ENCODE measurements at places on chromosomes 11 and 22. TPM values are rescaled to one million over a fixed set of nuclear protein-coding genes. Genes with fewer than 3 reads are reported as not detected.
A peak's percentile ranks its signal among the peaks of the same experiment; 100 is the strongest.

DNA sequence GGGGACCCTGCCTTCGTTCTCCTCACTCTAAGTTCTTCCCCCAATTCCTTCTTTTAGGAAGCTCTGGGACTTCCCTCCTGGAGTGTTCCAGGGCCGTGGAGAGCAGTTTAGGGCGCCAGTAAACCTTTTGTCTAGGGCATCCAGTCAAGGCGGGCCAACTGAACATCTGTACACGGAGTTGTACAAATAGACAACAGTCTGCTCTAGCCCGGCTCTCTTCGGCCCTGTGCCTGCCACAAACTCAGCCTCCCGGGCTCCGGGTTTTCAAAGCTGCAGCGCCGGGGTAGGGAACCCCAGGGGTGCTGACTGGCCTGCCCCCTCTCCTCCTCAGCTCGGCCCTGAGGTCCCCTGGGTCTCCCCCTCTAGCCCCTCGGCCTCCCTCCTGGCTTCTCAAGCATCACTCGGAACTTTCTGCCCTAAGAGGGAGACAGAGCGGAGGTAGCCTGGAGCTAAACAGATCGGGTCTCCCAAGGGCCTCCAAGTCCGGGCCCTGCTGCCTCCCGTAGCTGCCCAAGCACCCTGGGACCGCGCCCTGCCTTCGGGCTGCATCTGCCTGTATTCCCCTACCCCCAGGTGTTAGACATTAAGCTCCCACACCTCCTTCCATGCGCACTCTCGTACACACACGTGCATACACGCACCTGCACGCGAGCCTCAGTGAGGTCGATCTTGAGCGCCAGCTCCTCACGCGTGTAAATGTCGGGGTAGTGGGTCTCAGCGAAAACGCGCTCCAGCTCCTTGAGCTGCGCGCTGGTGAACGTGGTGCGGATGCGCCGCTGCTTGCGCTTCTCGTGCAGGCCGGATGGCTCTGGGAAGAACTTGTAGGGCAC, 3.3 kb downstream of the PHOX2A start:
- DNase-seq = no peak

DNA sequence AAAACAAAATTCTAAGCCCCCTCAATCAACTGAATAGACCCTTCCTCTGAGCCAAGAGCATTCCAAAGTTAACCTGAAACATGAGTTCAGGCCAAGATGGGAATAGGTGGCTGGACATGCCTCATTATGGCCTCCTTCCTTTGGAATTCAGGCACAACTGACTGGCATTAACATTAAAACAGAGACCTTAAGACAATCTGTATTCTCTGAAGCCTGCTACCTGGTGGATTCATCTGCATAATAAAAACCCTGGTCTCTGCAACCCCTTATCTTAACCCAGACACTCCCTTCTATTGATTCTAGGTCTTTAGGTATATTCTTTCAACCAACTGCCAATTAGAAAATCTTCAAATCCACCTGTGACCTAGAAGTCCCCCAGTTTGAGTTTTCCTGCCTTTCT, 66.3 kb downstream of the JRKL start:
- no peak for DNase-seq

GRCh38 chr11:98736833-98737232, 283.9 kb upstream of the CNTN5 start:
- DNase-seq = no peak

- DNase-seq = no peak
These were observed 11.2 kb upstream of the BIRC3 start for GRCh38 chr11:102306048-102306597.

DNA sequence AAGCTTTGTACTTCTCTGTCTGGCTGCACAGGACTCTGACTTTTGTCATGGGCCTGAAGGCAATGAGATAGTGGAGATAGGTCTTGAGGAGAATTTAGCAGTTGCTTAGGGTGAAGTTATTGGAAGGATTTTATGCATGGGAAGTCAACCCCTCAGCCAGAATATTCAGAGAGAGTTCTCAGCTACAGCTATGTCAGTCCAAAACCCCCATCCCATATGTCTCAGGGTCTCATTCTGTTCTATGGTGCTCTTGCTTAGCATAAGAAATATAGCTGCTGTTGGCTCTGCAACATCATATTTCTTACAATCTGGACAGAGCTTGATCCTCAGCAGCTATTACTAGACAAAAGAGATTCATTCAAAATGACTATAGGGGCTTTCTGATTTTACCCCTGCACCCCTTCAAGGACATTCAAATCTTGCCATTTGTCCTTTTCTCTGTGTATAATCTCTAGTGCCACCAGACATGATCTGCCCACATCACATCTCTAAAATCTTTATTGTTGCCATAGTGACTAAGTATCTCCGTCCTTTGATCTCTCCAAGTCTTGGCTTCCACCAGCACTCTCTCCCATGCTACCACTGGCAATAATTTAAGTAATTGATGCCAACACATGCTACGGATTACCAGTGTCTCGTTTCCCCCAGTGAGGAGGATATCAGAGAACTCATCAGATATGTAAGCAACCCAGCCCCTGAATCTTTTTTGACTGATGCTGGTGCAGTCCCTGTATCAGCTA, 327.1 kb upstream of the ISX start:
- no peak for DNase-seq

GRCh38 chr11:130580372-130580771, 131.9 kb downstream of the ADAMTS15 start:
- no peak for DNase-seq

DNA sequence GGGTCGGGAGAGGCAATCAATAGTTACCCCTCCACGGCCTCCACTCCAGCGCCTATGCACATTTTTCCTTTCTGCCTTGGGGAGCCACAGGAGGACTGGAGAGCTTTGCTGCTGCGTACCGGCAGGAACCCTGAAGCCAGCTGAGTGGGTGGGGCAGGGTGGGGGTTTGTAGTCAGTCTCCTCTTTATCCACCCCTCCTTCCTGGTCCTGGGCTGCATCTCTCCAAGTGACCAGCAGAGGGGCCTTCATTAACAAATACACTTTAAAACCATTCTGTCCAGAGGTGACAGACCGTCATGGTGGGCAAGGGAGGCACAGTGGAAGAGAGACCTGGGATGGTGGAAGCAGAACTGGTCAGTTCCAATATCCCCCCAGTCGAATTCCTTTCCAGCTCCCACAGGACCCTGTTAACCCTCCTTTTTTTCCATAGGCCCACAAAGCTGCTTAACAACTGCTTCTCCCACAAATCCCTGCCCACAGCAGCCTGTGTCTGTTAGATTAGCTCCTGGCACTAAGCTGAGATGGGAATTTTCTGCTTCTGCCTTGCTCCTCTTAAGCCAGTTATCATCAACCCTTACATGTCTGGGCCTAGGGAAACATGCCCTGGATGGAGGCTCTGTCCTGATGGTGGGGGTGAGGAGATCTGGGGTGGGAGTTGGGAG, 3.9 kb upstream of the ABCG4 start:
- no peak for DNase-seq

DNA sequence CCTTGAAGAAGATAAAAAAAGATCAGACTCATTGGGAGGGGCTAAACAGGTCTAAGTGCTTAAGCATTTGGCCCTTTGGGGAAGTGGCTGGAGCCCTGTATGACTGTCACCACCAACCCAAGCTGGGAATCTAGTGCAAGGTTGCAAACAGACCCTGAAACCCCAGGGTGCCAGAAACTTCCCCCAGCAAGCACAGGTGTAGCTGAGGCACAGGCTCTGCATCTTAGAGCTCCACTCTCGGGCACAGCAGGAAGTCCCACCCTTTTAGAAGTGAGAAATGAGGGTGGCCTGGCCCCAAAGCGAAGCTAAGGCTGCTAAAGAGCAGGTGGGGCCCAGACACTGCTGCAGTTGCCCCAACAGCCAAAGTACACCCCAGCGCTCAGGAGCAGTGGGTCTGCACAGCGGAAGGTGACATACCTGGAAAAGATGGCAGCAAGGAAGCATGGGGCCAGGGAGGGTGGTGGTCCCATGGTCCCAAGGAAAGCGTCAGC, 5.8 kb upstream of the KDM2A start:
- no peak for DNase-seq

DNA sequence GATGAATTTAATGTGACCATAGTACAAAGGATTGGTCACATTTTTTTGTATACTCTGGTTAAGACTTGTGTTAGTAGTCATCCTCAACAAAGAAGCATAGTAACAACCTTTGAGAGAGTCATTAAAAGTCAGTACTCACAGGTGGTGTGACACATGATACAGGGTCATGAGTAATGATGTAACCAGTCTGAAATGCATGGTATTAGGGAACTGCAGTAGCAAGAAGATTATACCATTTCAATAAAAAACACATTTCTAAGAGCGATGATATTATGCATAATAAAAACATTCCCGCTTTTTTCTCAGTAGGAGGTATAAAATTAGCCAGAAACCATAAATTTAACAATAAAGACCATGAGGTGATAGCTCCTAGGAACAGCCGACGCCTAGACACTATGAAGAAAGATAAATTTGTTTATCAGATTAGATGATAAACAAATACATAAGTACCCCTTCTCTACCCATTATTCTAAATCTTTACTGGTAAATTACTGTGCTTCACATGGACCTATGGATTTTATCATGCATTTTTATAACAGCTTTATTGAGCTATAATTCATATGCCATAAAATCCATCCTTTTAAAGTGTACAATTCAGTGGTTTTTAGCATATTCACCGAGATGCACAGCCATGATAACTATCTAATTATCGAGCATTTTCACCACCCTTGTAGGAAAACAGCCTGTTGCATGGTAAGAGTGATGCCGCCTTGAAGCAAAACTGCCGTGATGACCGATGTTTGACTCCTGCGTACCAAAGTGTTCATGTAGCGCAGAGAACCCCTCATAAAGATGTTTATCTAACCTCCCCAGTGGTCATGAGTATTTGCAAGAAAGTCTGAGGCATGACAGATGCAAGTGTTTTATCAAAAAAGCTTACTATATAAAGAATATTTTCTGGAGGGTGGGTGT, 41.8 kb downstream of the TMPRSS5 start:
- peak; percentile 63 for DNase-seq

GRCh38 chr11:33507967-33508366, 192.7 kb downstream of the C11orf91 start:
- DNase-seq = no peak

DNA sequence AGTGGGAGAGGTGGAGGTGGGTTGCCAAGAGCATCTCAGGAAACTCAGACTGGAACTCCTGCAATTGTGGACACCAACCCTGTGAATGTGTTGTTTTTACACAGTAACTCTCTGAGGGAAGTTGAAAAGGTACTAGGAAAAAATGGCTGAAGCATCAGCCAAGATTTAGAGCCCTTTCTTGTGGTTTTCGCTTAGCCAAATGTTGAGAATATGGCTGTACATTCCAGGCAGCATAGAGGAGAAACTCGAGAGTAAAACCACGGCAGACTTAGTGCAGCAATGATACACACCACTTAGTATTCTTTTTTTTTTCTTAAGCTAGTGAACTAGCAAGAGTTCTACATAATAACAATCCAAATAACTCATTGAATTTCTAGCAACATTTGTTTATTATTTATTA, 309.7 kb upstream of the MTNR1B start:
- no peak for DNase-seq

- DNase-seq = no peak
These were observed 1263.6 kb upstream of the RAG2 start for GRCh38 chr11:37861671-37862070.

DNA sequence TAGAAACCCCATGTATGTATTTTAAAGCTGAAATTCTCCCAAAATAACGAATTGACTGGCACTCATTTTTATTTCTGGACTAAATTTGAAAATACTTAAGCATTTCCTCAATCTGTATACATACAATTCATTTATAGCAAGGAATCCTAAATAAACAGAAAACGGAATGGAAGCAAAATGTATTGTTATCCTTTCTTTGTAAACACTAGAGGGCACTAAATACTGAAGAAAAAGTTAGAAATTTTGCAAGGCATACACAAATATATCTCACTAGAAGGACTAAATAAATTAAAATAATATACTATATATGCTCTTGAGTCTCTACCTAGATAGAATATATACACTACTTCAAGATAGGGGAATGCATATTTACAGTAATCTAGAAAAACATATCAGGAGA, 23.1 kb upstream of the ANO5 start:
- DNase-seq = no peak

DNA sequence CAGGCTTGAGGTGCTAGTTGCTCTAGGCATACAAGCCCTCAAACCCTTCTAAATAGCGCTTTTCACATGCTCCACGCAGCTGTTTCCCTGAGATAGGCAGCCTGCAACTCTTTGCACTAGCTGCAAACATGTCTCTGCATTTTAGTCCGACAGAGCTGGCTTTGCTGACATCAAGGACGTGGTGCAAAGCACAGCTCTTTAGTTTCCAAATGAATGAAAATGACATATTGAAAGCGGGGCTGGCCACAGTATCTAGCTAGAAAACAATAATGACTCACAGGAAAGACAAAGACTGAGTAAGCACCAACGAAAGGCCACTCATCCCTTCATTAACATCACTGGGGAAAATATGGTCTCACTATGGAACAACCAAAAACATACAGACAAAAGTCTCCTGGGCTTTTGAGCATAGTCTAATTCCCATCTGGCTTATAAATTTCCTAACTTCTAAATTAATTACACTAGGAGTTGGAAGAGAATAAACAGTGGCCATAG, 15.3 kb upstream of the ZC3H12C start:
- peak; percentile 36 for DNase-seq

The MAJIN gene
- not detected for total RNA-seq

The REXO2 gene
- 206 TPM for total RNA-seq

The PDGFD gene
- total RNA-seq = 2.0 TPM

The SYCE3 gene
- total RNA-seq = 1.0 TPM

The DRD4 gene
- not detected for total RNA-seq

The SMIM35 gene
- not detected for total RNA-seq

The BTG4 gene
- total RNA-seq = not detected

All from epithelial cell of proximal tubule (primary cell).